Activated CD8-positive, alpha-beta memory T cell treated with anti-CD3 and anti-CD28 coated beads for 1 hour (primary cell): ENCODE measurements at places on chromosomes 6 and 20.

DNA sequence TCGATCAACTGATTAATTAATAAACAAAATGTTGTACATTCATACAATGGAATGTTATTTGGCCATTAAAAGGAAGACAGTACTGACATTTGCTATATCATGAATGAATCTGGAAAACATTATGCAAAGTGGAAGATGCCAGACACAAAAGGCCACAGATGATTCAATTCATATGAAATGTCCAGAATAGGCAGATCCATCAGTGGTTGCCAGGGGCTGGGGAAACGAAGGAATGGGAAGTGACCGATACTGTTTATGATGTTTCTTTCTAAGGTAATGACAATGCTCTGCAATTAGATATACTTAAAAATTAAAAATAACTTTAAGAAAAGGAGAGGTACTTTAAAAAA is 37.2 kb downstream of the ELOVL5 start:
- DNase-seq = no peak

DNA sequence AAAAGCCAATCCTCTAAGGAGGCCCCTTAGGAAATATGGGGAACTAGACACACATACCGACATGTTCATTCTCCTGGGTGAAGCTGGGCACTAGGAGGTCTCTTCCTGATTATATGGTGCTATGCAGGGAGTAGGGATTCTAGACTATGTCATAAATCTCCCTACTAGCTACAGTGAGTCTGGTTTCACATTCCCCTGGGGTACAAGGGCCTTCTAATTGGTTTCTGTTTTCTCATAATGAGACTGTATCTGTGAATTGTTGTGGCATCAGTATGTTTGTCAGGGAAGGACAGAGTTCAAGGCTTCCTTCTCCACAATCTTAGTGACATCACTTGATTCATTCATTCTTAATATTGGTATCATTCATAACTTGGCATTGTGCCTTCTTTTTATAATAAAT is 103.5 kb downstream of the TINAG start:
- DNase-seq = no peak

- no peak for DNase-seq
Measured at GRCh38 chr6:143399176-143399575, 51.3 kb downstream of the ADAT2 start.

GRCh38 chr6:170128346-170128745 is 162.5 kb downstream of the DLL1 start:
- no peak for DNase-seq

DNA sequence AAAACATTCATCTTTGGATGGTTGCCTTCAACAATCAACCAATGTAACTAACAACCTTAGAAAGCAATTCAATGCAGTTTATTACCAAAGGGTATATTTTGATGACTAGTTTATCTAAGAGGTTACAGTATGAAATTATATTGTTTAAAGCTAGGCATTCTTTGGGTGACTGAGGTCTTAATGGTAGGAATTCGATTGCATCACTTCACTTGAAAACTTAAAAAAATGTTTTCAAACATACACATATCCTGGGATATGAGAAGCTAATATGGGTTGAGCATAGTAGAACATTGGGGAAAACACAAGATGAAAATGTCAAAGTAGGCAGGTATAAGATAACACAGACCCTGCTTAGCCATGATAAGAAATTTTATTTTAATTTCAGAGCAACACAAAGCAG is 144.6 kb upstream of the BMP5 start:
- no peak for DNase-seq

DNA sequence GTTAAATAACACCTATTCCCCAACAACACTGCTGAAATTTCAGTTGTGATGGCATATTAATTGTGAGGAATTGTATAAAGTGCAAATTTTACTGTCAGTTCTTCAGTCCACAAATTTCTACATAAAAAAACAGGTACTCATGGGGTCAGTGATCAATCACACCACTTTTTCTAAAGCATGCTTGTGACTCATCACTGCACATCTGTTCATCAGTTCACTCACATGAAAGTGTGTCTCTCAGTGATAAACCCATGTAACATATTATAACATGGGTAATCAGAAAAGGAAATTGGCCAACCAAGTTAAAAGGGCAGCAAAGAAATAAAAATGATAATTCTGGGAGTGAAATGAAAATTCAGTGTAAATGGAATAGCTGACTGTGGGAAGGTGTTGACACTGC is 234.7 kb upstream of the FKBP1C start:
- no peak for DNase-seq

DNA sequence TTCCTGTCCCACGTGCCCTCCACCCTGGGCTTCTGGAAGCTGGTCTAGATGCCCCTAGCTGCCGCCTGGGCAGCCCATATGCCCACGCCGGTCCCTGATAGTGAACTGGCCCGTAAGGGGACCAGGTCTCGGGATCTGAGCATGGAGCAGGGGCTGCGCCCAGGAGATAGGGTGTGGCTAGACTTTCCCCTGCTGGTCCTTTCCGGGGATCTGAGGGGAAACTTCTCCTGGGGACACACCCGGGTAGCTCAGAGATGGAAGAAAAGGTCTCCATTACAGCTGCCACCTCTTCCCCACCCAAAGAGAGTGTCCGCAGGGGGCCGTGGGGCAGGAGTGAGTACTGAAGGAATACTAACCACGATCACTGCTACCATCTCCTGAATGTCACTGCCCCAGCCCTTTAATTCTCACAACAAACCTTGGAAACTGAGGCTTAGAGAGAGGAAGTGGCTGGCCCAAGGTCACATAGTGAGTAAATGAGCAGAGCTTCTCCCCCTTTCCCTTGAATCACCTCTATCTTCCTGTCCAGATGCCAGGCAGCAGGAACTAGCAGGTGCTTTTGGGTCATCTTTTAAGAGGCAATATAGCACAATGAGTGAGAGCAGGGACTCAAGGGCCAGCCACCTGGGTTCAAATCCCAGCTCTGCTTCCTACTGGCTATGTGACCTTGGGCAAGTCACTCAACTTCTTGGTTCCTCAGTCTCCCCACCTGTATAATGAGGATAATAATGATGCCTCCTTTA is 11.8 kb upstream of the CCN5 start:
- no peak for DNase-seq

GRCh38 chr6:40437631-40438030 is 149.5 kb downstream of the LRFN2 start:
- no peak for DNase-seq

DNA sequence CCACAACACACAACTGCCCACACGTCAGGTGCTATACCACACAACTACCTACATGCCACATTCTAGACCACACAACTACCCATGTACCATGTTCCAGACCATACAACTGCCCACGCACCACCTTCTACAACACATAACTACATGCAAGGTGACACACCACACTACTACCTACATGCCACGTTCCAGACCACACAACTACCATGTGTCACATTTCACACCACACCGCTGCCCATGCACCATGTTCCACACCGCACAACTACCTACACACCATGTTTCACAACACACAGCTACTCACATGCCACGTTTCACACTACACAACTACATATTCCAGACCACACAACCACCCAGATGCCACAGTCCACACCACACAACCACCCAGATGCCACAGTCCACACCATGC is 19.8 kb downstream of the THBS2 start:
- no peak for DNase-seq

DNA sequence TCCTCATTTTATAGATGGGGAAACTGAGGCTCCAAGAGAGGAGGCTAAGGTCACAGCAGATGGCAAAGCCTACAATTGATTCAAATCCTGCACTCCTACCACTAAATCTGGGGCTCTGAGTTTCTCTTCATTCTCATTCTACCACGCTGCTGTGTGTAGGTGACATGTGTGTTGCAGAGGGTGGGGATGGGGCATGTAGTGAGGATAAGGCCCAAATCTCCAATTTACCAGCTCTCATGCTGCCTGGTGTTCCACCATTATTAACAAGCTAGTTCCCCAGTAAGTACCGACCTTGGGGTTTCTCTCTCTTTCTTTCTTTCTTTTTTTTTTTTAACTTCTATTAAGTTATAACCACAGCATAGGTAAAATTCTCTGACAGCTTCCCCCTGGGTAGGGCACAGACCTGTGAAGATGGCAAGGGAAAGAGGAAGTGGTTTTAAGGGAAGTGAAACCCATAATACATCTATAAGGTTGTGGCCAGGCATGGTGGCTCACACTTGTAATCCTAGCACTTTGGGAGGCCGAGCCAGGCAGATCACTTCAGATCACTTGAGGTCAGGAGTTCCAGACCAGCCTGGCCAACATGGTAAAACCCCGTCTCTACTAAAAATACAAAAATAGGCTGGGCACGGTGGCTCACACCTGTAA is 13.0 kb upstream of the MATN4 start:
- DNase-seq = no peak

GRCh38 chr6:87136963-87137362 is 18.4 kb upstream of the ZNF292 start:
- DNase-seq = no peak

- DNase-seq = no peak
Measured at GRCh38 chr6:141963543-141964295, 169.0 kb upstream of the GJE1 start.

GRCh38 chr6:148147463-148147830 is 195.2 kb upstream of the SASH1 start:
- DNase-seq = no peak

DNA sequence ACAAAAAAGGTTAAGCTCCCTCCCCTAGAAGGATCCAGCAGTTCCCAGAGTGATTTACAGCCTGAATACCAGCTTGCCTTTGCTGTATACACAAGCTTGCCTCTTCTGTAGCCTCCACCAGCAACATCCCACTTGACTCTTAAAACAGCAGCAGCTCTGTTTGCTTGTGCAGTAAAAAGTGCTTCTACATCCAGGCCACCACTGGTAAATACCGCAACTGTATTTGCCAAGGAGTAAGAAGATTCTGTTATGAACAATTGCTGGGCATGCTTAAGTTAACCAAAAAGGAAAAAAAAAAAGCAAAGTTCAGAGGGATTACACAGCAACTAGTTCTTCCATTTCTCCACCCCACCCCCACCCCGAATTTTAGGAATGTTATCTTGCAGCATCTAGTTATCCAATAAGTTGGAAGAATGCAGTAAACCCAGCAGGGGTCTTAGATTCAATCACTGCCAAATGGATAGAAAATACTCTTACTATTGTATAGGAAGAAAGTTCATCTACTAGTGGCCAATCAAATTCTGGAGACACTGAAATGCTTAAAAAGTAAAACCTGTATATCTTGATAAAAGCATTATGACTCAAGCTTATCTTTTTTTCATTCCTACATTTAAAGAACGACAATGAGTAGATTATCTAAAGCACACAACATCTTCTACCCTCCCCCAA is 4.8 kb downstream of the SALL4 start:
- DNase-seq = no peak

DNA sequence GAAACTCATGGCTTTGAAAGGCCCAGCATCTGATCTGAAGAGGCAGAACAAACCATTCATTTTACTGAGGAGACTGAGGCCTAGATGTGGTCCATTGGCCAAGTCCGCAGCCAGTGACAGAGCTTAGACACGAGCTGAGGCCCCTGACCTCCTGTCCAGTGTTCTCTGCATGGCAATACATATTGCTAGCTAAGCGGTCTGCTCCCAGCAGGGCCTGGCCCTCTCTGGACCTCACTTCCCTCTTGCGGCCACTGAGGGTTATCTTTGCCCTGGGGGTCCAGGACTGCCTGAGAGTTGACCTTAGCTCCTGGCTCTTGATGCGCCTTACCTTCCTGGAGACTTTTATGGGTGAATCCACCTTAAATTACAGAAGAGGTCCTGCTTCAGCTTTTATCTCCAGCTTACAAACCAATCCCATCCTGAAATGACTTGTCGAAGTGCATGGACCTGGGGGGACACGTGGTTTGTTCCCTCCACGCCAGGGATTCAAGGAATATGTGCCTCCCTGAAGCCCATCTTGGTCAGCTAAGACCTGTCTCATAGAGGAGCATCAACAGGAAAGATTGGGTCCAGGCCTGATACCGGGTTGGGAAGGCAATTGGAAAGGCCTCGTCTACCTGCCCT is 75.6 kb downstream of the CNBD2 start:
- no peak for DNase-seq

DNA sequence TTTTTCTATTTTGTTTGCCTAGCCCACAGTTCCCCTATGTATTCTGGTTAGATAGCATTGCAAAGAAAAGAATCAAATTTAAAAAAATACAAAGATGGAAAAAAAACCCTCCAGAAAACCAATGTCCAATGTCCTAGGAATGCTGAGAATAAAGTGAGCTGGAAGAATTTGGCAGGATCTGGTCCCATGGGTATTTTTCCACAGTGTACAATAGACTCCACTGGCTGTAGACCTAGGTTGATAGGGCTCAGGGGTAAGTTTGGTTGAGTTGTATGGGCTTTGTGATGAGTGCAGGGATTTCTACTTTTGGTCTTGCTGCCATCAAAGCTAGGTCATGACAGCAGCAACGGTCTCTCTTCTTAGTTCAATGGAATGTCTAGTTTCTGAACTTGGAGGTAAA is 41.5 kb downstream of the SLC22A2 start:
- no peak for DNase-seq

DNA sequence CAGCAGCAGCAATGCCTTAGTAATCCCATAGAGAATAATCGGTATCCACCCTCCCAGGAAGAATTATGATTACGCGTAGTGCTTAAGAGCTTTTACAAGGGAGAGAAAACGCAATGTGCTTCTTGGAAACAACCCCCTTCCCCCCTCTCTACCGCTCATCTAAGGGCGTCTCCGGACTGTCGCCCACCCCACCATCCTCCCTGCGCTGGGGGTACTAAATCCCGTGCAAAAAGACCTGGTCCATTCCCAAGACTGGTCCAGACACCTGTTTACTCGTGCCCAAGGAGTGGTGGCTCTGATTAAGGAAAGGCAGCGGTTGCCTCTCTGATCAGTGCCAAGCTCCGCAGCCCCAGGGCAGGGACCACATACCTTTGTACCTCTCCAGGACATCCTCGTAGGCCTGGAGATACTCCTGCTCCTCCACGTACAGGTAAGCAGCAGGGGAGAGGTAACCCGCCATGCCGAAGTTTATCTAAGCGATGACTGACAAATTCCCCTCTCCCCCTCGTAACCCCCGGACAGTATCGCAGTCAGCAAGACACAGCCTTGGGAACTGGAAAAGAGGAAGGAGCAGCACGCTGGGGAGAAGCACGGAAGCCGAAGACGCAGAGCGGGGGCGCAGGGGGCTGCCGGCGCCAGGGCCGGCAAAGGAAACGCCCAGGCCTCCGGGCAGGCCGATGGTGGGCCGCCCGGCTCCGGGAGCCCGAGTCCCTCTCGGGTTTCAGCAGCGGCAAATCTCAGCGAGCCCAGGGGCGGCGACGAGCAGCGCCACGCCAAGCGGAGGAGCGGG is 112.0 kb upstream of the BEND6 start:
- no peak for DNase-seq

- no peak for DNase-seq
Measured at GRCh38 chr6:42335896-42336295, 115.8 kb downstream of the TRERF1 start.

DNA sequence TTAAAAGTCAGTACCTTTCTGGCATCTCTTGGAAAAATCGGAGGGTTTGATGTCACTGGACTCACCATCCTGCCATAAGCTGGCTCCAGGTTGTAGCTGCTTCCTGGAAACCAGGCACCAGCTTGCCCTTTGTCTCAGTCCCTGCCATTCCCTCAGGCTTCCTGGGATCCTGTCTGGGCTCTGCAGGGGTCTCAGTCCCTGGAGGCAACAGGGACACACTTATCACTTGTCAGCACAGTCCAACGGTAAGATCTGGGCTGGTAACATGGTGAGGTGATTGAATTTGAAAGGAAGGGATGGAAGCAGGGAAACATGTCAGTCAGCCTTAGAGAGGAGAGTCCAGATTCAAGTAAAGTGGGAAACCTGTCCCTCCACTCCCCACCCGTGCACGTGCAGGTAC is 147.6 kb upstream of the ECI2 start:
- DNase-seq = no peak

- DNase-seq = no peak
Measured at GRCh38 chr6:55902796-55903195, 27.4 kb upstream of the BMP5 start.

GRCh38 chr6:105646391-105646867 is 243.5 kb upstream of the PREP start:
- DNase-seq = no peak
